ENCODE measurements at places on chromosomes 5 and 9. TPM values are rescaled to one million over a fixed set of nuclear protein-coding genes. Genes with fewer than 3 reads are reported as not detected.

ANKRD18B gene
- polyA plus RNA-seq = 0.68 TPM

LCN1 gene
- not detected for polyA plus RNA-seq

GFI1B gene
- 0.16 TPM for polyA plus RNA-seq

ARID3C gene
- not detected for polyA plus RNA-seq

ARHGEF39 gene
- 0.52 TPM for polyA plus RNA-seq

UNC13B gene
- 8.8 TPM for polyA plus RNA-seq

CMBL gene
- 39.9 TPM for polyA plus RNA-seq

All from right cardiac atrium (tissue), 5 donors.